Pulmonary artery endothelial cell (primary cell): ENCODE measurements at places on chromosomes 16 and 17. TPM values are rescaled to one million over a fixed set of nuclear protein-coding genes. Genes with fewer than 3 reads are reported as not detected.

The CCDC78 gene
- total RNA-seq: 1.3 and 1.4 TPM in 2 replicates

The ATAD5 gene
- 4.3 and 5.3 TPM in 2 replicates for total RNA-seq

The CCL16 gene
- 0.46 and 0.85 TPM in 2 replicates for total RNA-seq

The CBX2 gene
- 9.5 and 9.6 TPM in 2 replicates for total RNA-seq

The KRT39 gene
- not detected in 2 replicates for total RNA-seq

The NHLRC4 gene
- total RNA-seq: 0.71 and 2.1 TPM in 2 replicates

The TBC1D3K gene
- total RNA-seq: not detected in 2 replicates

The STXBP4 gene
- 6.6 and 16.0 TPM in 2 replicates for total RNA-seq

The XAF1 gene
- 11.5 and 23.9 TPM in 2 replicates for total RNA-seq

The DPEP2 gene
- 0.42 TPM in 1 of 2 replicates, not detected in the other for total RNA-seq
